ENCODE measurements at places on chromosomes 7 and 10.

- DNase-seq = peak; percentile 54
These were observed 8.1 kb downstream of the MXI1 start for GRCh38 chr10:110215286-110216170.

DNA sequence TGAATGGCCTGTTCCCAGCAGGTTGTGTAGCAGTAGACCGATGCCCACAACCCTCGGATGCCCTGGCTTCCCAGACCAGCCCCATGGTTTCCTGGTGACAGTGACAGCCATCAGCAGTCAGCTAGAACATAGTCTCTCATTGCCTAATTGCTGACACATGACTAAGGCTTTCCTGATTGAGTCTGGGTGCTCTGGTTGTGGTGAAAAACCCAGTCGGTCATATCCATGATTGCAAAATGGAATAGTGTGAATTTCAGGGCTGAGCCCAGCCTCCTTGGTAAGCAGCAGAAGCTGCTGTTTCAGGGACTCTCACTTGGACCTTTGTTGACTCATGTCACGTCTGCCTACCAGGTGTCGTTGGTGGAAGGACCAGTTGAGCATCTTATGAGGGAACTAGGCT is 36.6 kb downstream of the POR start:
- DNase-seq = peak; percentile 86

GRCh38 chr10:76918106-76918505 is 719.5 kb downstream of the KCNMA1 start:
- no peak for DNase-seq

DNA sequence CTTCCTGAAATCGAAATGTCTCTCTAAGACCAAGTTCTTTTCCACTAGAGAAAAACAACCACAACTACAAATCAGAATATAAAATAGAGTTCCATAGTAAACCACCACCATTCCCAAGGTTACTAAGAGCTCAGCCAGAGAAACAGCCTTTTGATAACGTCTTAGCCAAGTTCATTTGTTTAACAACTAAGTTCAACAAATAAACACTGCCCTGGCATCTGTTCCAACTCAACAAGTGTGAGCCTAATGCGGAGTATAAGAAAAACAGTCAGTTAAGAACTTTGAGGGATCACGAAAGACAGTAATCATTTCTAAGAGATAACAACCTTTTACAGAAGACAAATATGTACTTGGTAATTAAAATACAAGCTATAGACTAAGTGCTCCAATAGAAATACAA is 77.3 kb downstream of the CALD1 start:
- no peak for DNase-seq

- no peak for DNase-seq
These were observed 5.2 kb downstream of the CEP55 start for GRCh38 chr10:93501650-93502049.

- DNase-seq = no peak
These were observed 245.0 kb upstream of the NPY start for GRCh38 chr7:24038993-24039392.

- DNase-seq = no peak
These were observed 137.6 kb downstream of the WDR11 start for GRCh38 chr10:120988751-120989150.

DNA sequence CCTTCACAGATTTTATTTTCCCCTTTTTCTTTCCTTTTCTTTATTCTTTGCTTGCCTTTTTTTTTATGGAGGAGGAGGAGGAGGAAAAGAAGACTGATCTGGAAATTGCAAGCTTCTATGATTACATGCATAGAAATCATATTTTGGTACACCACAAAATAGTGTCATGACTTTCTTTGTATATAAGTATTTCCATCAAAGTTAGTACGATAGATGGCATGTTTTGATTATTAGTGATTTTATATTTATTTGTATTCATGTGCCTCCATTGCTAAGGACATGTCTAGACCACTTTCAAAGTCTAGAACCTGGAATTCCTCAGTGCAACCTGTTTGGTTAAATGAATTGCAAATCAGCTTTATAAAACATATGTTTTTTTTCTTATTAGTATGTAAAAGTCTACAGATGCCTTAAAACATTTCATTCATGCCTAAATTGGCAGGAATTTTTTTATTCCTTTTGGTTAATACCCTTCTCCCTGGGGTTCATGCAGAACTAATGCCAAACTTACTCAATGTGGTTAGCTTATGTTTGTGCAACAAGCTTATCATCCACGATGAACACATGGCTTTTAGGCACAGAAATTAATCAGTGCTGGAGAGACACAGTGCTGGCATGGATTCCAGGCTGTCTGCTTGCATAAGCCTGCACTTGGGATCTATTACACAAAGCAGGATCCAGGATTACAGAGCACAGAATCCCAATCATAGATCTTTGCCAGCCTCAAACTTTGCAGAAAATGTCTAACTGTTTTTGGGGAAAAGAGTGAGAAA is 213.1 kb downstream of the CHRM2 start:
- no peak for DNase-seq

- no peak for DNase-seq
These were observed 1354.7 kb upstream of the LRRTM3 start for GRCh38 chr10:65571011-65571570.

DNA sequence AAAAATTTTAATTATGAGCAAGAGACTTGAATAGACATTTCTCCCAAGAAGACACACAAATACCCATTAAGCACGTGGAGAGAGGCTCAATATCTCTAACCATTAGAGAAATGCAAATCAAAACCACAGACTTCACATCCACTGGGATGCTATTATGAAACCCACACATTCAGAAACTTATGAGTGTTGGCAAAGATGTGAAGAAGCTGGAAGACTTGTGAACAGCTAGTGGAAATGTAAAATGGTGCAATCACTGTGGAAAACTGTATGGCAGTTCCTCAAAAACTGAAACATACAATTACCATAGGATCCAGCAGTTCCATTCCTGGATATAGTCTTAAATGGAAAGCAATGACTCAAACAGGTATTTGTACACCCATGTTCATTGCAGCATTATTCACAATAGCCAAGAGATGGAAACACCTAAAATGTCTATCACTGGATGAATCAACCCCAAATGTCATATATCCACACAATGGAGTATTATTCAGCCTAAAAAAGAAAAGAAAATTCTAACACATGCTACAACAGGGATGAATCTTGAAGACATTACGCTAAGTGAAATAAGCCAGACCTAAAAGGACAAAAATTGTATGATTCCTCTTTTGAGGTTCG is 53.5 kb upstream of the FRMD4A start:
- no peak for DNase-seq

DNA sequence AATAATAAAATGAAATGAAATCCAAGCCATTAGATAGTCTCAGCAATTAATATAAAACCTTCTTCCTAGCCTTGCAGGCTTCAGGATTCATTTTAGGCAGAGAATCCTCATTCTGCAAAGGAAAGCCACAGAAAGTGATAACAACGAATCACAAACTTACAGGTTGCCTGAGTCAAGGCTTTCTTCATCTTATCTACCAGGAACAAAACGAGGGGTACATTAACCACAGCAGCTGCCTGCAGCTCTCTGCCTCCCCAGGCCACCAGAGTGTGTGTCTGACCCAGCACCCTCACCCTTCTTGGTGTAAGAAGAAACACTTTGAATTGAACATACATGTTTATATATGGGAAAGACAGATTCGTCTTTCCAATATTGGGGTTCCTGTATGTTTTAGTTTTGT is 12.5 kb upstream of the TNS3 start:
- DNase-seq = no peak

DNA sequence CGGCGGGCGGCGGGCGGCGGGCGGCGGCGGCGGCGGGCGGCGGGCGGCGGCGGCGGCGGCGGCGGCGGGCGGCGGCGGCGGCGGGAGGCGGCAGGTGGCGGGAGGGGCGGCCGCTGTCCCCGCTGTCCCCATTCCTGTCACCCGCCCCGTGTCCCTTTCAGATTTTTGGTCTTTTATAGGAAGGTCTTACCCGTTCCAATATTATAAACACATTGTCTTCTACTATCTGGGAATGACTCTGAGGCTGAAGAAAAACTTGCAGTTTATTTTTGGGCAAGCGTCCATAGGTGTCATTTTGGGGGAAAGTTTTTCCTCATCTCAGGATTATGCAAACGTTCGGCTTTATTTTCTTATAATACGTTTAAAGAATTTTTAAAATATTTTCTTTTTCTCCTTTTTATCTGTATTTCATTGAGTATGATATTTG is 578 bp downstream of the ZNF713 start:
- peak; percentile 3 for DNase-seq

DNA sequence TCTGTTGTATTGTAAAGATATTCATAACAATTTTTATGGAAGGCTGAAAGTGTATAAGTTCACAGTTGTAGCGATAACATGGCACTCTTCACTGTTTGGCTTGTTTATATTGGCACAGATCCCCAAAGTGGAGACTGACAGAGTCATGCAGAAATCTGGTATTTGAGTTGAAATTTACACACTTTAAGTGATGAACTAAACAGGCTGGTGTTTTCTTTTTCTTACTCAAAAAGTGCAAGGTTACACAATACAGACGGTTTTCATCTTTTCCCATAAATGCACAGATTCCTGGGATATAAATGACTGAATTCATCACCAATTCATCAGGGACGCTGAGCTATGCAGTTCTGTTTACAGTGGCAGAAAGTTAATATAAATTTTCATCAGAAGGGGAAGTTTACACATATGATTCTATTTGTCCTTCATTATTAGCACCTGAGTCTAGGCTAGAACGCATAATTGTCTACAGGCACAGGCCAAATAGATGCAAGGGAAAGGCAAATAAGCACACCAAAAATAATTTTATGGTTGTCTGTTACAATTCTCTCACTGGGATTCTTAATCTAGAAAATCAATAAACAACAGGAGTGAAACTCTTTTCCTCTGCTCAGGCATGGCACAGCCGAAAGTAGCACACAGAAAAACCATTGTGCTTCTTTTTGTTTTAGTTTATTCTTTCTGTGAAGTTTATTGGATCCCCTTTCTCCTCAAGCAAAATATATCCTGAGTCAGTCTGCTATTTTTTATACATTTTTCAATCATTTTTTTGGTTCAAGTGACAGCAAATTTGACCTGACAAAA is 88.0 kb downstream of the FOXP2 start:
- no peak for DNase-seq

DNA sequence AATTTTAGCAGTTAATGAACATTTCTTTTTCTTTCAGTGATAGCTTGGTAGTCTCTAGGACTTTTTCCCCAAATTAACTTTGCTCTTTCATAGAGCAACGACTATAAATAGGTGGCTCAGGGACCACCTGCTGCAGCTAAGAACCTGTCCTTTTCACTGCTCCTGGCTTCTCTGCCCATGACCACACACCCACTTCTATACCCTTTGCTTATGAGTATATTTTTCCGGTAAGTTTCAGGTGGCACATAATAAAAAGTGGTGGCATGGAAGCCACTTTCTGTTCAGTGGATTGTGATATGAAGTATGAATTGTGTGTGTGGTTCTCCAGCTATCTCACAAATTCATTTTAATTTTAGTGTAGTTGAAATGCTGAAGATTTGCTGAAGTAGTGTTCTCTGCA is 1.2 kb downstream of the ING3 start:
- DNase-seq = no peak

DNA sequence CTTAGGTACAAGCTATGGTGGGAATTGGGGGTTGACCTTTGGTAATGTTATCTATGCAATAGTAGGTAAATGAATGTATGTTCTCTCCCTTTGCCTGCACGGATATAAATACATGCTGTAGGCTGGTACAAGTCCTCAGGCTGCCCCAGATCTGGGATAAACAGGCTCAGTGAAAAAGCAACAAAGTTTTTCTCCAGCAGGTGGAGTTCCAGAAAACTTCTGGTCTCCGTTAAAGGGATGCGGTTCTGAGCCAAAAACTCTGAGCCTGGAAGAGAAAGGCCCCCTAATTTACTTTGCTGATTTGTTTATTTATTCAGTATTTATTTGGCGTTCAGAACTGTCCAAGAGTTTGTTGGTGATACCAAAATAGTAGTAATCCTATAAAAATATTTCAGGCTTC is 204.7 kb downstream of the ADRA2A start:
- no peak for DNase-seq

GRCh38 chr7:43164757-43165156 is 52.3 kb downstream of the HECW1 start:
- no peak for DNase-seq

DNA sequence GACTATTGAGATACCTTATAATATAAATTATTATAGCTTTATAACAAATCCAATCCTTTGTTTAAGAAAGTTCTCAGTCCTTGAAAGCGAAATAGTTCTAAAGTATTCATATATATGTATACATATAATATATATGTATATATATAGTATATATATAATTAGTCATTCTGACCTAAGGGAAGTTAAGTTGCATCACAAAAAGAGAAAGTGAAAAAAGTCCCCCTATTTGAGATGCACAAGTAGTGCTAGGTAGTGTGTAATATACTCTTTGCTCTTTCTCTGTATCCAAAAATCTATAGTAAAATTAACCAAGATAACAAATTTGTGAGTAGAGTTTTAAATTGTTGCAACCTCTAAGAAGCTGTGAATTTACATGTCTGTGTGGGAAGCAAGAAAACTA is 13.3 kb upstream of the IFIT1B start:
- DNase-seq = no peak

- no peak for DNase-seq
These were observed 431.0 kb upstream of the GALNT17 start for GRCh38 chr7:70700941-70701425.

DNA sequence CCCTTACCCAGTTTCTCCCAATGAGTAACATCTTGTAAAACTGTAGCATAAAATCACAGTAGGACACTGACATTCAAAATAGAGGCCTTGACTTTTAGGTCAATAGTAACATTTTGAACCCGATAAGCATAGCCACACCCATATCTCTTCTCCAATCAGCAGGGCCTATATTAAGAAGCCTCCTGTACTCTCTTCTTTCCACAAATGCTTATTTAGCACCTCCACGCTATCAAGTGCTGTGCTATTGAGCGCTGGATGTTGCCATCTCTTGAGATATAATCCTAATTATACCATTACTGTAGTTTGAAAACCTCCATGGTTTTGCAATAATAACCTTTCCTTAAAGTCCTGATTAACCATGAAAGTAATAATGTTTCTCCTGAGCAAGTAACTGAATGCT is 40.1 kb upstream of the CBLL1 start:
- DNase-seq = no peak

DNA sequence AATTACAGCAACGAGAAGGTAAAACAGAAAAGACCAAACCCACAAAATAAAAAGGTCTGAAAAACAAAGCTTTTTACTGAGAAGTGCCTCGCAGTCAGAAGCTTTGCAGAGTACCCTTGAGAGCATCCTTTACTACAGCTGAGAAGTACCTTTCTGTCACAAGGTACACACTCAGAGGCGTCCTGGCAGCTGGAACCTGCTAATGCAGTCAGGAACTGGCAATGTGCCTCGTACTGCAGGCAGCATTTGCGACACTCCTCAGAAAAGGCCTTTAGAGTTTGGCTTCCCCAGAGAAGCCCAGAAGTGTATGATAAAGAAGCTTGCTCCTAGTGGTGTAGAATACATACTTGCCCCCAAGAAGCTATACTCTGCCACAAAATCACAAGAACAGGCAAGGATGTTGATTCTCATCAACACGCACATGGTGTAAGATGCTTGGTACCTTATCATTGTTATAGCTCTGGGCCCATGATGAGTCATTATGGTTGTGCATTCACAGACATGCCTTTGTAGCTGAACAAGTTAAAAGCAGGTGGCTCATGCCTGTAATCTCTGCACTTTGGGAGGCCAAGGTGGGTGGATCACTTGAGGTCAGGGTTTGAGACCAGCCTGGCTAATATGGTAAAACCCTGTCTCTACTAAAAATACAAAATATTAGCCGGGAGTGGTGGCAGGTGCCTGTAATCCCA is 2.0 kb upstream of the GTPBP4 start:
- no peak for DNase-seq

- DNase-seq = peak; percentile 64
These were observed 70.4 kb upstream of the ITPRID1 start for GRCh38 chr7:31443457-31443856.

All from AML-193 (cell line).